Gastrocnemius medialis (tissue), 4 donors: ENCODE measurements at places on chromosomes 6 and 20. TPM values are rescaled to one million over a fixed set of nuclear protein-coding genes. Genes with fewer than 3 reads are reported as not detected.

- no peaks in the 10 kb centered on the region for H3K36me3 ChIP-seq
- H3K4me1 ChIP-seq = no peaks in the 10 kb centered on the region
- no peak overlapping the region for H3K27ac ChIP-seq
- H3K4me3 ChIP-seq = no peak overlapping the region
Measured at GRCh38 chr6:29685718-29686326, 4.9 kb upstream of the ZFP57 start.

DNA sequence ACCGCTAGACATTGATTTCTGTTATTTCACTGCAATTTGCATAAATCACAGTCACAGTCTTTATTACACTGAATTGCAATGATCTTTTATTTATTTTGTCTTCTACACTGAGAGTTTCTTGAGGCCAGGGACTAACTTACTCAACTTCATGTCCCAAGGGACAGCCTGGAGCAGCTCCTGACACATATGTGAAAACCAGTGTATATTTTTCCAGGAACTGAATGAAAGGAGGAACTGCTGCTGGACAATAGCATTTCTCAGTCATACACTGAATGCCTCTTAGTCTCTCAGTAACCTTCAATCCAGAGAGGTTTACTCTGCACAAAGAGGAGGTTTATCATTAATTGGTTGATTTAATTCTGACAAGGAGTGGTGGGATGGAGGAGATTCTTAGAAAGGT, 5.9 kb downstream of the F13A1 start:
- H3K4me3 ChIP-seq = no peak overlapping the region
- H3K36me3 ChIP-seq = no peaks in the 10 kb centered on the region
- H3K27me3 ChIP-seq = peaks cover 3% of the 10 kb centered on the region
- H3K27ac ChIP-seq = no peak overlapping the region
- no peaks in the 10 kb centered on the region for H3K4me1 ChIP-seq

DNA sequence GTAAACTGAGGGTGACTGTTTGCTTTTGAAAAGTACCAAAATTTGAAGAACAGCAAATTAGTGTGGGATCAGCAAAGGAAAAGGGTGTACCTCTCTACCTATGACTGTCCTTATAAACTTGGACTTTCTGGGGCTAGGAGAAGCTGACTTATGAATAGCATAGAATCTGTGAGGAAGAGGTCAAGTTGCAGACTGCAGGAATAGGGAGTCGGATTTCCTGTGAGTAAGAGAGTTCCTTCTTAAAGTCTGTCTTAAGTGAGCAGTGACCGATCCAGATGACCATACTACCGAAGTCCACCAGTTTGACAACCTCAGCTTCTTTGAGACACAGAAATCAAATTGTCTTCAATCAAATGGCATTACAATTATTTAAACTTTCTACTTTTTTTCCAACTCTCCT, 708.7 kb downstream of the UTRN start:
- DNase-seq = no peak
- H3K4me3 ChIP-seq = no peak overlapping the region
- no peak overlapping the region for H3K27ac ChIP-seq
- no peaks in the 10 kb centered on the region for H3K4me1 ChIP-seq
- no peaks in the 10 kb centered on the region for H3K27me3 ChIP-seq

DNA sequence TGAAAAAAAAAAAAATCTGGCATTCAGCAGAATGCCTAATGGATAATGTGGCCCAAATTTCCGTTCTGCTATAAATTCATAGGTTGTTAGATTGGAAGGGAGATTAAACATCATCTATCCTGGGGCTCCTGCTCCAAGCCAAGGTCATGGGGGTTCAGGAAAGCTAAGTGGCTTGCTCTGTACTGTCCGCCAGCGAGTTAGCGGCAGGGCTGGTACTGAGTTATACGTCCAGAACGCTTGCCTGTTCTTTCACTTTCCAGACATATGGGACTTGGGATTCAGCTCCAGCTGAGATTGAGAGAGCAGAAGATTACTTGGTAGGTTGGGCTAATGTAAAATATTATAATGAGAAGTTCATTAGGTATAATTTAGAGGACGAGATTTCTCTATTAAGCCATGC, 858 bp downstream of the RWDD1 start:
- peak overlapping the region; percentile 92 for H3K4me3 ChIP-seq
- H3K27me3 ChIP-seq = no peaks in the 10 kb centered on the region
- H3K36me3 ChIP-seq = no peaks in the 10 kb centered on the region
- H3K4me1 ChIP-seq = peaks cover 47% of the 10 kb centered on the region

DNA sequence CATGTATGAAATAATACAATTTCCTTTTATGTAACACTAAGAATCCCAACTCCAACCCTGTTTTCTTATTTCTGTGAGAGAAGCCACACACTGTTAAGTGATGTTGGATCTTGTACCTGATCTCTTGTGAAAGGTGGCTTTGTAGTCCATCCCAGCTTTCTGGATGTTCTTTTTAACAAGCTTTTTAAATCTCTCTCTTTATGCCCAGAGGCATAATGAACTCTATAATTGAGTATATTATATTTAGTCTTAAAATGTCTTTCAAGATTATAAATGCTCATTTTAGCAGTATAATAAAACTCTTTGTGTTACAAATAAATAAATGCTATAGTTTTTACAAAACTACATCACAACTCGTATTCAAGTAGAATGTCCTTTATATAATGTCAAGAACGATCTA, 922.1 kb downstream of the EPHA7 start:
- H3K4me1 ChIP-seq = no peaks in the 10 kb centered on the region
- H3K36me3 ChIP-seq = no peaks in the 10 kb centered on the region
- no peaks in the 10 kb centered on the region for H3K27me3 ChIP-seq
- H3K4me3 ChIP-seq = no peak overlapping the region
- no peak for DNase-seq

DNA sequence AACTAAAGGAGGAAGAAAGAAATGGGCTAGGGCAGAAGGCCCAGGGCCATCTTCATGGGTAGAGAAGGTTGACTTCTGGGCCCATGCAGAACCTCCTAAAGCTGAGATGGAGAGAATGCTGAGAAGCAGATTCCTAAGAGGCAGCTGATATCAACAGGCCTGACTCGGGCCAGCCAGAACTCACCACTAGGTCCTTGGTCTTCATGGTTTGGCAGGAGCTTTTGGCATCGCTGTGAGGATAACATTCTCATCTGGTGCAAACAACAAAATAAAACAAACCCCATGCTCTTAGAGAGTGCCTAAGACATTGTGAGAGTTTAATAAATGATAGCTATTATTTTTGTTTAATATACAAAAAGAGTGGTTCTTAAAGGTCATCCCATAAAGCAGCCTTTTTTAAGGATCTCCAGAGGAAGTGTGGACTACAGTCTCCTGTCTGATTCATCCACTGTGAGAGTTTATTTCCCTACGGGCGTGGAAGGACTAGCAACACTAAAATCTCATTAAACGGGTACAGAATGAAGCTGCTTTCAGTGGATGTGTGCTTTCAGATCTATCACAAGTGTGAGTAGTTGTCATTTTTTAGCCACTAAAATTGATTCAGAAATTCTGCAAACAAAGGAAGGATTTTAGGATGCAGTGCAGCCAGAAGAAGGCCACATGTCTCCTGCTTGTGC, 160.0 kb downstream of the PLCB4 start:
- no peaks in the 10 kb centered on the region for H3K36me3 ChIP-seq
- H3K4me3 ChIP-seq = no peak overlapping the region
- peaks cover 13% of the 10 kb centered on the region for H3K4me1 ChIP-seq
- no peaks in the 10 kb centered on the region for H3K27me3 ChIP-seq

DNA sequence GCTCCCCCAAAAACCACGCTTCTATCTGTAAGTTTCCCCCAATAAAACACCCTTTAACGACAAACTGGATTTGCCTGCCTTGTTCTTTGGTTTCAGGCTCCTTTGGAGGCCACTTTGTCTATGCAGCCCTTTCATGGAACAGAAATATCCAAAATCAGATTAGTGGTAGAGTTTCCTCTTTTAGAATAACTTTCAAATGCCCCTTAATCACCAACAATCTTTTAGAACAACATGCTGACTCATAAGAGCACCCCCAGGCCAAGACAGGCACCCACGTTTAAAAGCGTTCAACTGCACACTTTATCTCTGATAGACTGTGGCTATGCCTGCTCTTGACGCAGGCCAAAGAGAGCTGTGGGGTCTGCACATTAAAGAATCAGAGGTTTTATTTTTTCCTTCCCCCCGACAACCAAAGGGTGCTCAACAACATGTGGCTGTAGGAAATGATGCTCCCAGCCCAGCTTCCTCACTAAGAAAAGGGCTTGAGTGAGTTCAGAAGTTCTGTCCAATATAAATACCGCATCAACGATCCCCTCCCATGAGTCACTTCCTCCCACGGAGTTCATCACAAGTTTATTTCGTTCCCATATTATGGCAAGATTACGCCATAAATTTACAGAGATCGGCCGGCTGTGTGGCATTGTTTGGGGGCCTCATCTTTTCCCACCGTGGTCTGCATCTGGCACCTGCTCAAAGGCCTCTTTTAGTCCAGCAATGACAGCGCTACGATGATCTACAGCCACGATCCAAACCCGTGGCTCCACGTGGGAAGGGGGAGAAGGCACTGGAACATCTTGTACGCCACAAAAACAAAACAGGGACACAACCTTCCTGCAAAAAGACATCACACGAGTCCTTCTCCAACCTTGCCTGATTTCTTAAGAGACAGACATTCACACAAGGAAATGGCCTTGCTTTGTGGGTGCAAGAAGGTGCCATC, 88.8 kb upstream of the NFATC2 start:
- H3K4me3 ChIP-seq = no peak overlapping the region
- no peaks in the 10 kb centered on the region for H3K4me1 ChIP-seq
- H3K27ac ChIP-seq = peak overlapping the region; percentile 82
- H3K36me3 ChIP-seq = no peaks in the 10 kb centered on the region
- peak; percentile 61 for DNase-seq

- H3K4me3 ChIP-seq = no peak overlapping the region
- H3K27me3 ChIP-seq = no peaks in the 10 kb centered on the region
- no peak for DNase-seq
- H3K36me3 ChIP-seq = no peaks in the 10 kb centered on the region
Measured at GRCh38 chr6:12483712-12484111, 193.6 kb downstream of the EDN1 start.

DNA sequence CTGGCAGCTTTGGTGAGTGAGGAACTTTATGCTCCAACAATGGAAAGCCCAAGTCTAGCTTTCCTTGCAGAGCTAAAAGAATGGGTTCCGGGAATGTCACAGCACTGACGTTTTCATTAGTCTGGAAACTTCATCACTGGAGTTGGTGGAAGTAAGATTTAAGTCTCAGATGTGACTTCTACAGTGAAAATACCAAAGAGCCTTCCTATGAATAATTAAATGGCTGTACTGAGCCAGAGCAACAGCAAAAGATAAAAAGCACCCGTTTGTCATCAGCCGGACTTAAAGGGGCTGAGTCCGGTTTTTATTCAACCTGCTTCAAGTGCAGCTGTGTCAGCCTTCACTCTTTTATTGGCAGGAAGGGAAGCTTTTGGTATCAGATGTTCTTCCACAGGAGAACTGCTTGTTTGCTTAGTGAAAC, 46.5 kb upstream of the SHLD1 start:
- no peak overlapping the region for H3K4me3 ChIP-seq
- no peaks in the 10 kb centered on the region for H3K36me3 ChIP-seq
- no peak for DNase-seq
- H3K4me1 ChIP-seq = no peaks in the 10 kb centered on the region
- no peaks in the 10 kb centered on the region for H3K27me3 ChIP-seq

- H3K4me3 ChIP-seq = no peak overlapping the region
- no peaks in the 10 kb centered on the region for H3K27me3 ChIP-seq
- H3K36me3 ChIP-seq = no peaks in the 10 kb centered on the region
Measured at GRCh38 chr6:78243519-78243918, 590.7 kb downstream of the MEI4 start.

- no peak for DNase-seq
- H3K4me3 ChIP-seq = no peak overlapping the region
- H3K36me3 ChIP-seq = no peaks in the 10 kb centered on the region
- no peaks in the 10 kb centered on the region for H3K27me3 ChIP-seq
Measured at GRCh38 chr6:145278163-145278807, 457.0 kb downstream of the EPM2A start.

DNA sequence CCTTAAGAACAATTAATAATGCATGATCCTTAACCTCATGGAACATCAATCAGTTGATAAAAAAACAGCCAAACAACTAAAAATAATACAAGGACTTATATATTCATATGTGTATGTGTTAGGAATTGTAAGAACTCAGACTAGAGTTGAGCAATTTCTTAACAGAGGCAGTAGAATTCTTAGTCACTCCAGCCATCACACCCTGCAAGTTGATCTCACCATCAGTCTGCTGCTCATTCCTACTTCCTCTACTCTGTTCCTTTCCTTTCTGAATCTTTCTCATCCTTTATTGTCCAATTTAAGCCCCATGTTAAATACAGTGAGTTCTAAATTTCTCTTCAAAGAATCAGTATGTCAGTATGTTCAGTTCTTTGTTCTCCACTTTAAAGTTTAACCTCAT, 2.6 kb downstream of the ZNF165 start:
- H3K27me3 ChIP-seq = no peaks in the 10 kb centered on the region
- H3K36me3 ChIP-seq = no peaks in the 10 kb centered on the region
- H3K27ac ChIP-seq = no peak overlapping the region

GRCh38 chr20:38342216-38342615, 4.1 kb upstream of the LBP start:
- no peak overlapping the region for H3K4me3 ChIP-seq
- no peaks in the 10 kb centered on the region for H3K27me3 ChIP-seq
- H3K4me1 ChIP-seq = peaks cover 26% of the 10 kb centered on the region
- no peak for DNase-seq
- H3K27ac ChIP-seq = no peak overlapping the region

- H3K36me3 ChIP-seq = no peaks in the 10 kb centered on the region
- no peak for DNase-seq
- no peak overlapping the region for H3K27ac ChIP-seq
- no peaks in the 10 kb centered on the region for H3K4me1 ChIP-seq
- H3K4me3 ChIP-seq = no peak overlapping the region
Measured at GRCh38 chr6:107083047-107083768, 32.1 kb downstream of the BEND3 start.

GRCh38 chr6:158642097-158642601, 2.4 kb downstream of the DYNLT1 start:
- H3K36me3 ChIP-seq = no peaks in the 10 kb centered on the region
- peak; percentile 95 for DNase-seq
- H3K4me1 ChIP-seq = peaks cover 55% of the 10 kb centered on the region
- H3K27me3 ChIP-seq = no peaks in the 10 kb centered on the region

GRCh38 chr6:16653226-16653625, 108.0 kb downstream of the ATXN1 start:
- H3K27ac ChIP-seq = peak overlapping the region; percentile 43
- H3K4me3 ChIP-seq = no peak overlapping the region
- H3K36me3 ChIP-seq = no peaks in the 10 kb centered on the region
- H3K4me1 ChIP-seq = peaks cover 21% of the 10 kb centered on the region
- no peaks in the 10 kb centered on the region for H3K27me3 ChIP-seq

GRCh38 chr20:36540551-36541211, 638 bp upstream of the MYL9 start:
- no peak for DNase-seq
- no peaks in the 10 kb centered on the region for H3K36me3 ChIP-seq
- peaks cover 6% of the 10 kb centered on the region for H3K27me3 ChIP-seq
- H3K27ac ChIP-seq = peak overlapping the region; percentile 85
- peaks cover 9% of the 10 kb centered on the region for H3K4me1 ChIP-seq

GRCh38 chr6:111121789-111122350, 34.6 kb downstream of the SLC16A10 start:
- peak overlapping the region; percentile 48 for H3K4me3 ChIP-seq
- peak overlapping the region; percentile 98 for H3K27ac ChIP-seq
- peak; percentile 78 for DNase-seq
- H3K4me1 ChIP-seq = peaks cover 35% of the 10 kb centered on the region

- no peaks in the 10 kb centered on the region for H3K4me1 ChIP-seq
- no peak overlapping the region for H3K4me3 ChIP-seq
- no peak for DNase-seq
- H3K27ac ChIP-seq = no peak overlapping the region
- no peaks in the 10 kb centered on the region for H3K27me3 ChIP-seq
Measured at GRCh38 chr6:912871-913835, 220.2 kb upstream of the EXOC2 start.

Gene CALHM5
- total RNA-seq = 0.98 TPM

Gene SNRPB
- total RNA-seq = 131 TPM

Gene ZNF311
- 0.11 TPM for total RNA-seq

Gene APMAP
- 27.7 TPM for total RNA-seq

Gene NRN1
- 6.4 TPM for total RNA-seq

Gene MARCKS
- 7.1 TPM for total RNA-seq

Gene ETV7
- not detected for total RNA-seq

Gene UBR2
- total RNA-seq = 46.2 TPM
